ENCODE measurements at places on chromosomes 7 and 10.

DNA sequence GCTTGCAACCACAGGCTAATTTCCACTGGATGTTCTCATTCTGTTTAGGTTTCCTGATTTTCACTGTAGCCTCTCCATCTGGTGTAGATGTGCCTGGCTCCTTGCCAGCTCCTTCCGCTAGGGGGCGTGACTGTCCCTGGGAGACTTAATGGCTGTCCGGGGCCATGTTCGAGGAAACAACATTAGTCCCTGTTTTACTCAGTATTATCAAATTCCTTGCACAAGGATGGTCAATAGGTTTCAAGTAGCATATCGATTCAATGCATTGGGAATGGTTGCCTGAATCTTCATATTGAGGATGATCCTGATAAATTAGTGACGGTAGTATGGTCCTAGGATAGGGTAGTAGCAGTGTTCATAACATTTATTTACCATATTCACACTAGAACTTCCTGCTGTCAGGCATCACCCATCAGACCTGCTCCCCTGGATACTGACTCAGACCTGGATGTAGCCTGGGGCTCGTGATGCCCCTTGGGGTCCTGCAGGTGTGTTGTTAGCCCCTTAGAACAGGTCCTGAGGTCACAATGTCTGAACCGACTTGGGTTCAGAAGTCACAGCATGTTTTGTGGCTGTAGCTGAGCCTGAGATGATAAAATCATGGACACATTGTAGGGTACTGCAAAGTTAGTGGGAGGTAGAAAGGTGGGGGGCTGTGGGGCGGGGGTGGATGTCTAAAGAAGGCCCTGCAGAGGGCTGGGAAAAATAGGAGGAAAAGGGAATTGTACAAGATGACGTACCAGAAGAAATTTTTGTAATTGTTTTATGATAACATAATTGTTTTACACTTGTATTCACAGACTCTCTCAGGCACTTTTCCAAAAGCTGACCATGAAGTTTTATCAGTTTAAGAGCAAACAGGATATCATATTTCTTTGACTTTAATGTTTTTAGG lies 8.9 kb upstream of the EXOC6 start:
- DNase-seq: peak; percentile 81

- no peak for DNase-seq
Measured at GRCh38 chr7:151551820-151552219, 32.1 kb upstream of the RHEB start.

- DNase-seq: no peak
Measured at GRCh38 chr10:30842185-30842584, 189.5 kb downstream of the ZNF438 start.

DNA sequence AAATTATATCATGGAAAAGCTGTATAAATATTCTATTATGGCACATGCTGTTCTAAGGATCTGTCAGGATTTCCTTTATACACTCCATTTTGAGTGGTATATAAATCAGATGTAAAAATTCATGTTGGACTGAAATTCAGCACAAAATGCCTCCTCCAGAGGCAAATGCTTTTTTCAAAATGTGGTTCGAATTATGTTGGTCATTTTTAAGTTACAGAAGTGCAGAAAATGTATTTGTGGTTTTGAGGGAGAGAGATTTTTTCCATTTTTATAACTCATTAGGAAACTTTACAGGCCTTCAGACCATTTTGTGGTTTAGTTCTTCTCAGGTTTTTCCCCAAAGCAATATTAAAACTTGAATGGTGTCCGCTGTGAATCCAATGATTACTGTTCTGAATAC lies 2.9 kb downstream of the PPP1R3A start:
- DNase-seq: no peak

GRCh38 chr10:70578371-70578947 lies 24.1 kb downstream of the PRF1 start:
- peak; percentile 27 for DNase-seq

DNA sequence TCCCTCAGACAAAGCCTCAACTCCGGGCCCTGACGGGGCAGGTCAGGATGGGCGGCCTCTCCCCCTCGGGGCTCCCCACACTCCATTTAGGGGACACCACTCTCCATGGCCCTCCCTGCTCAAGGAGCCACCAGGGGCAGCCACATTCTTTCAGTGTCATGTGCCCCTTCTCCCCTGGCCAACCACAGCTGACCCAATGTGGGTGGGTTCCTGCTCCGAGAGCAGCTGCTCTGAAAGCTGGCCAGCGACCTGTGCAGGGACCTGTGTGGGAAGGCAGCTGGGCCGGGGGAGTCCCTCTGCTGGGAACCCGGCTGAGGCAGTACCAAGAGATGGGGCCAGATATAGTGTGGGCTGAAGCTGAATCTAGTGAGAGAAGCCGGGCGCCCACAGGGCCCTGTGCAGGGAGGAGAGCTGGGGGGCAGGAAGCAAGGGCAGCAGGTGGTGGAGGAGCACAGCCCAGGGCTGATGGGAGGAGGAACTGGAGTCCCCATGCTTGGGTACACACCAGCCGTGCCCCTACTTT lies 40.6 kb upstream of the NPFFR1 start:
- DNase-seq: peak; percentile 51

- no peak for DNase-seq
Measured at GRCh38 chr10:120506674-120507073, 49.6 kb downstream of the PLPP4 start.
